ENCODE measurements at places on chromosomes 1 and 21.
A peak's percentile ranks its signal among the peaks of the same experiment; 100 is the strongest.

GRCh38 chr1:247385283-247385682 lies 30.7 kb upstream of the NLRP3 start:
- DNase-seq, result no peak

- DNase-seq, result peak; percentile 92
Measured at GRCh38 chr1:1291548-1292441, 11.6 kb downstream of the SCNN1D start.

DNA sequence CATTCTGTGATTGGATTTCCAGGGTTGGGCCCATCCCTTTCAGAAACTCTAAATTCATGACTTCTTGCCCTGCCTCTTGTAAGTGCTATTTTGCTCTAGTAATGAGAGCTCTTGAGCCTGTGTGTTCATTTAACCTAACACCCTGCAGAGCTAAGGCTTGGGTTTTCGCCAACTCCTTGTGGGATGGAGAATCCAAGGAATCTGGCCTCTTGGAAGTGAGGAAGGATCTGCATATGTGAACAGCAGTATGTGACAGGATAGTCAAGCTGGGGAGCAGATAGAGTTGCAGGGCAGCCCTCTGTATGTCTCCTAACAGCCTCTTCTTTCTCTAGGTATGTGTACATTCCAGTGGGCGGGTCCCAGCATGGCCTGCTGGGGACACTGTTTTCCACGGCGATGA lies 258.9 kb downstream of the HHAT start:
- no peak for DNase-seq

- peak; percentile 54 for DNase-seq
Measured at GRCh38 chr1:6889875-6890480, 104.7 kb downstream of the CAMTA1 start.

- DNase-seq, result no peak
Measured at GRCh38 chr21:44820851-44821250, 3.0 kb upstream of the SUMO3 start.

DNA sequence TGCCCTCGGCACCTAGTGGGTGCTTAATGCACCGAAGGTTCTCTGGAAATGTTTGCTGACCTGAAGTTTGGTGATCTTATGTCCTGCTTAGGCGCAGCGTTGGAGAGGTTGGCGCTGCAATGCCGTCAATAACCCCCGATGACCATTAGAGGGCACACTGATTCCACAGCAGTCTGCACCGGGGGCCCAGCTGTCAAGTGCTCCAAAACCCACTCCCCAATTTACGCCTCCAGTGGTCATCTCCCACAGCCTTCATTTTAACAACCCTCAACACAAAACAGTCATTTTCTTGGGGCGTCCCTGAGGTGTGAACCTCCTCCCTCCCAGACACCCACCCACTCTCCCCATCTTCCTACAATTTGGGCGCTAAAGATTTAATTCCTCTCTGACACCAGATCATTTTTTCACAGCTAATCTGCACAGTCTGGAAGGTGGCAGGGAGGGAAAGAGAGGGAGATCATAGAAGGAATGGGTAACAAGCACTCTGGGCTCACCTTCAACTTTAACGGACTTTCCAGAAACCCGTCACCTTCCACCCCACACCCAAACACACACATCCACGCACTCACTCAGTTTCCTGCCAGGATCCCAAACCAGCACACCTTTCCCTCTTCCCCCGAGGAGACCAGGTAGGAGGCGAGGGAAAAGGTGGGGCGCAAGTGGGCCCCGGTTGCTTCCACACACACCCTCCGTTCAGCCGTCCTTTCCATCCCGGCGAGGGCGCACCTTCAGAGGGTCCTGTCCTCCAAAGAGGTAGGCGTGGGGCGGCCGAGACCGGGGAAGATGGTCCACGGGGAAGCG lies 570 bp upstream of the NPR1 start:
- peak; percentile 32 for DNase-seq

- no peak for DNase-seq
Measured at GRCh38 chr1:83897516-83897915, 101.4 kb downstream of the TTLL7 start.

DNA sequence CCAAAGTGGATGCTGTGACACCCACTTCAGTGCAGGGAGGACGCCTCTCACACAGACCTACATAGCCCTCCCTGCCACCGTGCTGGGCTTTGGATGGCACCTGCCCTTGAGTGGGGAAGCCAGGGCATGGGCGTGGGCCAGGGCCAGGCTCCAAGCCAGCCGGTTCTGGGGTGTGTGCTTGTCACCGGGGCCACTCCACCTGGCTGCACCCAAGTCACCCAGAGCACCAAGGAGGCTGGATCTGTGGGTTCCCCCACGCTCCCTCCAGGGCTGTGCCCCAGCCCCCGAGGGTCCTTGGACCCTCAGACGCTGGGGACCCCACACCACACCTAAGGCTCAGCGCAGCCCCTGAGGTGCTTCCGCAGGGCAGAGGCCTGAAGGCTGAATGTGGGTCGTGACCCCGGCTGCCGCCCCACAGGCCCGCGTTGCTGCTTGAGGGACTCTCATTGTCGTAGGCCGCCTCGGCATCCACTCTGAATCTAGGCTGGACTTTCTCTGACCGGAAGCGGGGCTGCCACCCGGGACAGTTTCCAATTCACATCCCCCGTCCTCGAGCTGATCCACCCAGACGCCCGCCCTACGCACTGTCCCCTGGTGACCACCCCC lies 1.5 kb downstream of the MXRA8 start:
- DNase-seq, result no peak

DNA sequence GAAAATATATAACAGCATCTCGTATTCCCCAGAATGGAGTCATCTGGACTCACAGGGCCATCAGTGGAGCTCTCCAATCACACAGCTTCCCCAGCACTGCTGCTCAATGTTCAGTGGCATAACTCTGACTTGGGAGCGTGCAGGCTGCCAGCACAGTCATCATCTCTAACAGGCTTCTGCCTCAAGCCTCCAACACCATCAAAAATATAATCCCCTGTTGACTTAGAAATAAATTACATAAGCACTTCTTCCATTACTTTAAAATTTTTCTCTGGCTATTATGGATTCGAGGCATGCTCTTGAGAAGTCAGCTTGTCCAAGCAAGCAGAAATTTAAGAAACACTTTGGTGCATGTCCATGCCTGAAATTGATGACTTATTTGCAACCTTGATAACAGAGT lies 6.2 kb downstream of the DUSP23 start:
- DNase-seq, result no peak

GRCh38 chr1:178692564-178693327 lies 32.3 kb upstream of the RALGPS2 start:
- DNase-seq, result no peak

GRCh38 chr1:30634507-30634906 lies 88.9 kb downstream of the MATN1 start:
- DNase-seq, result no peak

GRCh38 chr1:57252597-57253294 lies 171.1 kb downstream of the DAB1 start:
- no peak for DNase-seq

DNA sequence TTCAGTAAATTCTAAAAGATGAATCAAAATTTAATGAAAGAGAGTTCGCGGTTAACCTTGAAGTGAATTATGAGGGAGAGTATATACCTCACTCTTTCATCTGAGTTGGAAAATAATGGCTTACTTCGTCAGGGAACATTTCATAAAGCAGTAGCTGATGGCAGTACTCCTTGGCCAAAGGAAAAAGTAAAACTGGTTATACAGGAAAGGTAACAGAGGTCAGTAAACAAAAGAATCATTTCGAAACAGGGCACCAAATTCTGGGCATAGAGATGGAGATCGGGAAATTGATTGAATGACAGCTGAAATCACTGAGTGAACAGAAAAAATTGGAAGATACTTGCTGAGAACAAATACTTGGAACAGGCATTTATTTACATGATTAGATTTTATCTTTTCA lies 199.0 kb downstream of the OLFM3 start:
- no peak for DNase-seq

DNA sequence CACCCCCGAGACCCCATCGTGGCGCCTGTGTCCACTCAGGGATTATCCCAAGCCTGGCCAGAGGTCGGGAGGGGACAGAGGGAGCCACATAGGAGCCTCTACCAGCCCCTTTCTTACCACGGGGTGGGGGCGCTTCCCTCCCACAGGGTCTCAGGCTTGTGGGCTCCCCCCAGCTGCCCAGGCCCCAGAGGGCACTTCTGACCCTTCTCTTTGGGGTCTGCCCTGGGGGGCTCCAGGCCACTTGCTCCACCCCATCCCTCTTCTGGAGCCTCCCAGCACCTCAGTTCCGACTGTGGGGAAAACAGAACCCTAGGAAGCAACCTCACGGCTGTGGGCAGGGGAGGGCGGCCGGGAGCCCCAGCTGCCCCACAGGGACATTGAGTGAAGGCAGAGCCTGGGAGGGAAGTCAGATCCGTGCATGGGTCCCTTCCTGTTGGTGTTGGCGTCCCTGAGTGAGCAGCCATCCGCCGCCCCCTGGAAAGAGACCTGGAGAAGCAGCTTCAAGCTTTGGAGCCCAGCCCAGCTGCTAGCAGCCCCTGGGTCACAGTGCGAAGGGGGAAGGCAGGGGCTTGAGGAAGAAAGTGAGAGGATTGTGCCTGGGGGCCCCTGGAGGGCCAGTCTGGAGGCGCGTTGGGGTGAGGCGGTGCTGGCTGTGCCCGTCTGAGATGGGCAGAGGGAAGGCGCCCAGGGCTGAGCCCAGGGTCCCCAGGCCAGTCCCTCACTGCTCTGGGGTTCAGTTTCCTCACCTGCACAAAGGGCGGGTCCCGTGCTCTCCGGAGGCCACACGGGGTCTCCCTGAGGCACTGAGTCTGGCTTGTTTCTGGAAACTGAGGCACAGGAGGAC lies 22.1 kb downstream of the RRP1 start:
- DNase-seq, result no peak

DNA sequence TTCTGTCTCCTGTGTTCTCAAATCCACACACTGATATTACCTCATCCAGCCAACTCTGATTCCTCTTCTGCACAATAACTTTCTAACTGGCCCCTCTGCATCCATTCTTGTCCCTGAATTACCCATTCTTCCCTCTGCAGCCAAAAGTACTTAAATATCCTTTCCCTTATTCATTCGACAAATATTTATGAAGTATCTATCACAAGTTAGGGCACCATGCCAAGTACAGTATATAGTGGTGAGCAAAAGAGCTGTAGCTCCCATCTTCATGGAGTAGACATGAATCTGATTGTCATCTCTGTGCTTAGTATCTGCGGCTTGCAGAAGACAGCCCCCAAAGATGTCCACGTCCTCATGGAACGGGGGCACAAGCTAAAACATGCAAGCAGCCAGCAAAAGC lies 316.8 kb downstream of the SETD4 start:
- DNase-seq, result no peak

DNA sequence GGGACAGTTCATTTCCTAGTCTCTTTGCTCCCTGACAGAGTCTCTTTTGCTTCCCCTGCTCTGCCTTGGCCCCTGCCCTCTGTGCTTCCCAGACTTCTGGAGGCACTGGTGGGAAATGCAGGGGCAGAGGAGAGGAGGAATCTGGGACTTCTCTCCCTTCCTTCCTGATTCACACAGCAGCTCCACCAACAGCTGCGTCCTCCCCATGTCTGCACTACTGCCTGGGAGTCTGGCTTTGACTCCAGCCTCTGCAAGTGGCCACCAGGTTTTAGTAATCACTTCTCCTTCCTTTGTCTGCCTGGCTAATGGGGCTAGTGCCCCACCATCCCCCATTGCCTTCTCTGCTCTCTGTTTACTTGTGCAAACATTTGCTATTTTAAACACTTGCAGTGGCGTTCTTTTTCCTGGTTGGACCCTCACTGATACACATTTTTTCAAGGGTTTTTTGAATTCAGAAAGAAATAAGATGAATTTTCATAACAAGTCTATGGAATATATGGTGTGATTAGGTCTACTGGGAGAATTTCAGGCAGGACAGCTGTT lies 21.9 kb downstream of the FASLG start:
- no peak for DNase-seq

GRCh38 chr1:111980686-111981085 lies 8.8 kb downstream of the KCND3 start:
- DNase-seq, result no peak

GRCh38 chr21:45453308-45453950 lies 48.5 kb downstream of the COL18A1 start:
- DNase-seq, result no peak

- no peak for DNase-seq
Measured at GRCh38 chr1:101431956-101432510, 195.2 kb downstream of the S1PR1 start.
